ENCODE measurements at places on chromosomes 3 and 15. TPM values are rescaled to one million over a fixed set of nuclear protein-coding genes. Genes with fewer than 3 reads are reported as not detected.

Gene NANOGP8
- polyA plus RNA-seq: 0.30 TPM

Gene LRRK1
- polyA plus RNA-seq: 4.2 TPM

Gene PATL2
- polyA plus RNA-seq: 2.3 TPM

Gene MITF
- polyA plus RNA-seq: 2.8 TPM

Gene TMEM207
- 2.9 TPM for polyA plus RNA-seq

Gene GJD2
- polyA plus RNA-seq: 0.09 TPM

Gene IQCF5
- not detected for polyA plus RNA-seq

Gene CTDSPL2
- 33.8 TPM for polyA plus RNA-seq

Gene RTP1
- 0.12 TPM for polyA plus RNA-seq

Gene TRPM1
- not detected for polyA plus RNA-seq

Gene GPR62
- 0.18 TPM for polyA plus RNA-seq
